Muscle of arm (tissue), 14 donors: ENCODE measurements at places on chromosomes 1 and 21.

- no peak for DNase-seq
Measured at GRCh38 chr1:32816676-32817158, 441 bp downstream of the YARS1 start.

GRCh38 chr21:32192291-32193097, 86.4 kb downstream of the MIS18A start:
- no peak for DNase-seq

DNA sequence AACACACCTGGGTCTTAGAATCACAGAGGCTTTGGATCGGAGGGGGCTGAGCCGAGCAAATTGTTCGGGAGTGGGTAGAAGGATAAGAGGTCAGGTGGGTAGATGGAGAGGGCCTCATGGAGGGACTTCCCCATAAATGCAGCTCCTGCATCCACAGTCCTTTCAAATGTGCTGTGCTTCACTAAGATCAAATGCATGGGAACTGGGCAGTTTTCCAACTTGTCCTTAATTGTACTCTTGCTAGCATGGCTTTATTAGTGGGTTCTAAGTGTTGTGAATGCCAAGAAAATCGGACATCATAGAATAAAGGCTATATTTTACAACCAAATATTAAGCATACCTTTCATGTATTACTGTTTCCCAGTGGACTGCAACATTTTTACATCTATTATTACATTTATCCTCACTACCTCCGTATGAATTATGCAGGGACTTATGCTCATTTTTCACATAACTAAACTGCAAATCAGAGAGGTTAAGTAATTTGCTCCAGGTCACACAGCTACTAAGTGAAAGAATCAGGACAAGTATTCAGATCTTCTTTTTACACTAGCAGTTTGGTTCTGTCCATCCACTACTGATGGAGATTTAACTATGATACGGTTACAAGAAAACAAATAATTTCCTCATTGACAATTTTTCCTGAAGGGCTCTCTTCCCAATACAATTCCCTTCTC, 174.5 kb upstream of the RUNX1 start:
- DNase-seq = no peak

DNA sequence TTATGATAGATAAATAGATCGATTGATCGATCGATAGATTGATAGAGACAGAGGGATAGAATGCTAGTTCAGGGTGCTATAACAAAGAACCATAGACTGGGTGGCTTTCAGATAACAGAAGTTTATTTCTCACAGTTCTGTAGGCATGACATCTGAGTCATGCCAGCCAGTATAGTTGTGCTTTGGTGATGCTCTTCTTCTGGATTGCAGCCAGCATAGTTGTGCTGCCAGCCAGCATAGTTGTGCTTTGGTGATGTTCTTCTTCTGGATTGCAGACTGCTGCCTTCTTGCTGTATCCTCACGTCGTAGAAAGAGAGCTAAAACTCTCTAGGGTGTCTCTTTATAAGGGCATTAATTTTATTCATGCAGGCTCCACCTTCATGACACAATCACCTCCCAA, 860.8 kb downstream of the BRINP3 start:
- DNase-seq = no peak

DNA sequence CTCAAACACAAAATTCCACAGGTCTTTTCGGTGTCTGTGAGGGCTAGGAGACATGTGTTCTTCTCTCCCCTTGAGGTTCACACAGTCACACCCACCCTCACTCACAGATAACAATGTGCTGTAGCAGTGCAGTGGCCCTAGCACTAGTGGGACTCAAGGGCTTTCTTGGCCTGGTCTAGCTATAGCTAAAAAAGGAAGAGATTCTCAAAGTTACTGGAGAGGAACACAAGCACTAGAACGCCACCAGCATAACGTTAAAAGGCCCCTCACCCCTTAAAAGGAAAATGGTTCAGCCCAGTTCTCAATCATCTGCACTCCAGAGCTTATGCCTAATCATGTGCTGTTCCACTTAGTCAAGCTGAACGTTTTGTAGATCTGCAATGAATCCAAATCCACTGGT, 39.5 kb downstream of the RGS8 start:
- no peak for DNase-seq

- no peak for DNase-seq
Measured at GRCh38 chr1:40909281-40909680, 47.1 kb upstream of the CITED4 start.

DNA sequence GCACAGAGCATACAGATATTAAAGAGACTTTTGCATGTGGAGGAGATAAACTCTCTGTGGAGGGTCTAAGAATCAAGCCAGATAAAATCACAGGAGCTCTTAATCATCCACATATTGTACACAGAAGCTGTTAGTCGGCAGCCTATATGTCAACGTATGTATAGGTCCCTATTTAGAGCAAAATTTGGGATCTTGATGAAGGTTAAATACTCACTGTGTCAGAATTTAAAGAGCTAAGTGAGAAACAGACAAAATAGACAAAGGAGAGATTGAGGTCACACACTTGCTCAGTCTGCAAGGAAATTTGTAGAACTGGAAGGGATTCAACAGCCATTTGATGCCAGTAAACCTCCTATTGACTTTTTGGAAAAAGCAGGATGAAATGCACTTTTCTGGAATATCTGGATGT, 4.1 kb upstream of the IRF2BP2 start:
- peak; percentile 68 for DNase-seq

GRCh38 chr1:113905435-113905861, 322 bp downstream of the DCLRE1B start:
- DNase-seq = no peak

GRCh38 chr1:198788561-198789064, 149.8 kb downstream of the PTPRC start:
- no peak for DNase-seq

- no peak for DNase-seq
Measured at GRCh38 chr1:61071205-61072130, 10.9 kb upstream of the NFIA start.

DNA sequence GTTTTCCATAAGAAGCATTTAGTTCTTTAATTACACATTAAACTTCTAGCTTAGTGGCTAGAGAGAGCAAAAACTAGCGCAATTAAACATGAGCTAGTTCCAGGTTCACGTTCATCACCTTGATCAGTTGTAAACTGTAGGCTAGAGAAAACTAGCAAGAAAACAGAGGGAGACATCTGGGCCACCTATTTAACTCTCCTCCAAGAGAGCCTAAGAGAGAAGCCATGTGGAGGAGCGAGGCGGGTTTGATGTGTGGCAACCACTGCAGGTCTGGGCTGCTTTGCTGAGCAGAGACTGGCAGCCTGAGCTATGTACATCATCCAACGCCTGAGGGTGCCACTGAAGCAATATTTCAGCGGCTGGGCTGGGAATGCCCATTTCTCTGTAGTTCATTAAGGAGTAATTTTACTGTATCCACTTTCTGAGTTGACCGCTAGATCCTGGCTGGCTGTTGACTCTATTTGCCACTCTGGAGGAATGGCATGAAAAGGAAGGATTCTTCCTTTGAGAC, 252.9 kb downstream of the DYRK1A start:
- no peak for DNase-seq

DNA sequence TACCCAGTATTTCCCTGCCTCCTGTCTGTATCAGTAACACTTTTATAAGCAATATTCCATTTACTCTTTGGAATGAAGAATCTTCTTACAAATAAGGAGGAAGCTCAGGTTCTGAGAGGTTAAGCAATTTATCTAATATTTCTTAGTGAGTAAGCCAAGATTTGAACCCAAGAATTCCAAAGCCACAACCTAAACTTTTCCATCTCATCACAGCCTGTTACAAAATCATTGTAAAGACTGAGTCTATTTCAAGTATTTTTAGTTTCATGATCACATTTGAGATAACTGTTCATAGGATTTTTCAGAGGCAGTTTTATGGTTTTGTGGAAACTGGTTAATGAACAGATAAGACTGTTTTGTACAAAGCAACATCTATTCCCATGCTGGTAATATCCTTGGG, 29.8 kb upstream of the HHAT start:
- DNase-seq = no peak

GRCh38 chr1:99786751-99787501, 20.5 kb upstream of the FRRS1 start:
- DNase-seq = no peak

GRCh38 chr1:198771563-198772153, 132.8 kb downstream of the PTPRC start:
- peak; percentile 25 for DNase-seq

GRCh38 chr1:172887162-172887561, 163.6 kb downstream of the TNFSF18 start:
- DNase-seq = no peak
